Activated T-cell treated with anti-CD3 and anti-CD28 coated beads, Interleukin-2, amount 50 U/mL, for 48 hours (primary cell): ENCODE measurements at places on chromosomes 3 and 15.

- no peak for DNase-seq
These were observed 153.8 kb downstream of the SEMA6D start for GRCh38 chr15:47870956-47871625.

DNA sequence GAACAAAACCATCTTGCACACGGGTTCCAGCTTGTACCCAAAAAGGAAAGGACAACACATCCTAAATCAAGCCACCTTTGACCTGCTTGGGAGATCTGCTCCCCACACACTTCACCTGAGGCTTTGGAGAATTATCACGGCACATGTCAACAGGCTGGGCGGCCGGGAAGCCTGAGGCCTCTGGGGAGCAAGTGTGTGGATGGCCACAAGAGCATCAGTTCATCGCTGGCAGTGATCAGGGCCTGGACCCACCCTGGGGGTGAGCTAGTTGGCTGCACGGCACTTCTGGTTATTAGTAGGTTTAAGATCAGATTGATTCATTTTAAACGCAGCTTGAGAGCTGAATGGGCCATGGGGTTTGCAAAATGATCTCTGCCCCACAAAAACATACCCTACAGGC, 108.5 kb downstream of the CHSY1 start:
- no peak for DNase-seq

- no peak for DNase-seq
These were observed 16.3 kb upstream of the SLC41A3 start for GRCh38 chr3:126100269-126100633.

GRCh38 chr3:126542340-126543241, 16.1 kb downstream of the C3orf22 start:
- DNase-seq: peak; percentile 6

- no peak for DNase-seq
These were observed 11.7 kb downstream of the SCAANT1 start for GRCh38 chr3:63900459-63900858.

DNA sequence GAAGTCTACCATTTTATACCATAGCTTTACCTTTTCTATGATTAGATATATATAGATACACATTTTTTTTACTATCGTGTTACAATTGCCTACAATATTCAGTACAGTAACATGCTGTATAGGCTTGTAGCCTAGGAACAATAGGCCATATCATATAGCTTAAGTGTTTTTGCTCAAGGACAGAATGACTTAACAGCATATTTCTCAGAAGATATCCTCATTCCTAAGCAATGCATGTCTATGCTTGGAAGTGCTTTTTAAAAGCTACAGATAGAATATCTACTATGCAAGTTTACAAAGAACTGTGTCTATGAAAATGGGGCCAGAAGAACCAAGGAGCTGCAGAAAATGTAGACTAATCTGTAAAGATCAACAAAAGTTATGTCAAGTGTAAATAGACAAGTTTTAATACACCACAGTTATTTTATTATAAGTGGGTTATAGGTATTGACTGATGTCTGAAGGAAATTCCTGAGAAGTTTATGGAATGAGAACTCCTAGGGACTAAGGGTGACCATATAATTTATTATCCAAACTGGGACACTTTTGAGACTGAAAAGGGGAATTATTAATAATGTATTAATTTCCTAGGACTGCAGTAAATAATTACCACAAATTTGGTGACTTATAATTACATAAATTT, 138.7 kb upstream of the TGFBR2 start:
- no peak for DNase-seq

DNA sequence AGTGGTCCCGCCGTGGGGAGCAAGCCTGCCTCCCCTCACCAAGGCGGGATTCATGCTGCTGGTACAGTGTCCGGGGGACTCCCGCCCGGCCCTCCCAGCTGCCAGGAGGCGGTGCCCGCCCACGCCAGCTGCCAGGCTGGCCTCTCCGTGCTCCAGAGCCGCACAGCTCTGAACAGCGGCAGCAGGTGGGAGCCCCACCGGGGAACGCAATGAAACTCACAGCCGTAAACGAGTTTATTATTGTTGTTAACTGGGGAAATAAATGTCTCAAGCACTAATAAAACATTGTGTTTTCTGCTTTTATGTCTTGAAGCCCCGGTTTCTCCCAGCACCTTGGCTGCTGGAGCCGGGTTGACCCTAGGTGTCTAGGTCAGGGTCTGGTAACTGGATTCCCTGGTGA, 317.7 kb upstream of the TLE3 start:
- no peak for DNase-seq

DNA sequence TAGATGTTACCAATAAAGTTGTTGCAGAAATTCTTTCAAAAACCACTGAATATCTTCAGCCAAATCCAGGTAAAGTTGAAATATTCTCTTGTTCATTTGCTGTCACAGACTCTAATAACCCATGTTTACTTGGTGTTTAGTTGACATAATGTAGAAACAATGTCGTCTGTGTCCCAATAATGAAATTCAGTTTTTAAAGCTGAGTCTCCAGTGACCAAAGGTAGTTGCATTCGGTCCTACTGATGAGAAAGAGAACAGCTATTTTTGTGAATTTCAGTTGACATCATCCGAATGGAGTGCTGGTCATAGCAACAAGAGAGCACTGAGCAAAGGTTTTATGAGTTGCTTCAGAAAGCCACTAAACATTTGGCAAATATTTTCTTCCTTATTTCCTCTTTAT, 88.8 kb upstream of the ADAMTSL3 start:
- DNase-seq: no peak

- DNase-seq: no peak
These were observed 60.6 kb upstream of the IL12A start for GRCh38 chr3:159928071-159928491.

- no peak for DNase-seq
These were observed 2.5 kb downstream of the MOBP start for GRCh38 chr3:39469945-39470344.

- no peak for DNase-seq
These were observed 44.7 kb upstream of the CADPS start for GRCh38 chr3:62919784-62920465.

DNA sequence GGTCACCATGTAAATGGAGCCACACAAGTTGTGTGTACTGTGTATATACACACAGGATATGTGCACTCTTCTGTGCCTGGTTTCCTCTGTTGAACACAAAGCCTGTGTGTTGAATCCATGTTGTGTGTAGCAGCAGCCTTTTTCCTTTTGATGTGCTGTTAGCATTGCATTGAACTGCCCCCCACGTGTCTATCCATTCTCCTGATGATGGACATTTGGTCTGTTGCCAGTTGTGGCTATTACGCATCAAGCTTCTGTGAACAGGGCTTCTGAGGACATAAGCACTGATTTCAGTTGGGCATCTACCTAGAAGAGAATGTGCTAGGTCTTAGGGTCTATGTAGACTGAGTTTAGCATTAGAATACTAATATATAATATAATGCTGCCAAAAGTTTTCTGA, 77.4 kb downstream of the LSM3 start:
- DNase-seq: no peak

- no peak for DNase-seq
These were observed 9.1 kb downstream of the PLXND1 start for GRCh38 chr3:129597087-129597999.

GRCh38 chr3:170132335-170132734, 49.2 kb downstream of the PHC3 start:
- no peak for DNase-seq

- DNase-seq: no peak
These were observed 157.9 kb downstream of the BBX start for GRCh38 chr3:107680698-107681097.

- DNase-seq: no peak
These were observed 55.0 kb upstream of the EIF1B start for GRCh38 chr3:40254491-40254890.

DNA sequence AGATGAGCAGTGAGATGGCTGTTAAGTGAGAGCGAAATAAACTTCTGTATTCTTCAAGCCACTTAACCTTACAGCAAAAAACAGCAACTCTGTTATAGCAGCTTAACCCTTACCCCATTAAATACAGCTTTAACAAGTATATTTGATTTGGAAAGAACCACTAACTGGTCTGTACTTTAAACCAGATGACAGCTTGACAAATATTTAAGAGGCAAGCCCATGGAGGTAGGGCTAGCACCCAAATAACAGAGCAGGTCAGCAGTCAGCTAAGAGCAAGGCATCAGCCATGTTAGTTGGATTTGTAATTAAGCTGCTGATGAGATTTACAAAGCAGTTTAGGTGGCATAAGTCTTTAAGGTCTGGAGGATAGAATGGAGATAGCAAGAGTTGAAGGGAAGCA, 3.5 kb downstream of the LZTFL1 start:
- no peak for DNase-seq

DNA sequence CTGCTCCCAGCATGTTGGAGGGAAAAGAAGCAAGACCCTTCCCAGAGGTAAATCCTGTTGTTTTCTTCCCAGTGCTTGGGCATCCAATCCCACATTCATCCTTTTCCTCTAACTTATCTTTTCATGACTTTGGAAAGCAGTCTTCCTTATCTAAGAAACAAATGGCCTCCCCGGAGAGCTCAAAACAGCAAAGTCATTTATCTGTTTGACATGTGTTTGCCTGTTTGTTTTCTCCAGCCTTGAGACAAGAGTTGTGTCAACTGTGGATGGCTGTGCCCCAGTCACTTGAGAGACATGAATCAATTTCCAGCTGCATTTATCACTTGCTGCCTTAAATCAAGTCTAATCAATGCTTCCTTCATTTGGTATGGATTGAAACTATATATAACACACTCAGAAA, 103.9 kb downstream of the SHQ1 start:
- no peak for DNase-seq

DNA sequence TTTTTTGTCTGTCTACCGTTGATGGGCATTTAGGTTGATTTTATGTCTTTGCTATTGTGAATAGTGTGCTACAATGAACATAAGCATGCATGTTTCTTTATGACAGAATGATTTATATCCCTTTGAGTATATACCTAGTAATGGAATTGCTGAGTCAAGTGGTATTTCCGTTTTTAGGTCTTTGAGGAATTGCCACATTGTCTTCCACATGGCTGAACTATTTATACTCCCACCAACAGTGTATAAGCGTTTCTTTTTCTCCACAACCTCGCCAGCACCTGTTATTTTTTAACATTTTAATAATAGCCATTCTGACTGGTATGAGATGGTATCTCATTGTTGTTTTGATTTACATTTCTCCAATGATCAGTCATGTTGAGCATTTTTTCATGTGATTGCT, 89.6 kb upstream of the GALNT15 start:
- DNase-seq: no peak

- DNase-seq: no peak
These were observed 36.7 kb upstream of the ZNF774 start for GRCh38 chr15:90315278-90315982.

DNA sequence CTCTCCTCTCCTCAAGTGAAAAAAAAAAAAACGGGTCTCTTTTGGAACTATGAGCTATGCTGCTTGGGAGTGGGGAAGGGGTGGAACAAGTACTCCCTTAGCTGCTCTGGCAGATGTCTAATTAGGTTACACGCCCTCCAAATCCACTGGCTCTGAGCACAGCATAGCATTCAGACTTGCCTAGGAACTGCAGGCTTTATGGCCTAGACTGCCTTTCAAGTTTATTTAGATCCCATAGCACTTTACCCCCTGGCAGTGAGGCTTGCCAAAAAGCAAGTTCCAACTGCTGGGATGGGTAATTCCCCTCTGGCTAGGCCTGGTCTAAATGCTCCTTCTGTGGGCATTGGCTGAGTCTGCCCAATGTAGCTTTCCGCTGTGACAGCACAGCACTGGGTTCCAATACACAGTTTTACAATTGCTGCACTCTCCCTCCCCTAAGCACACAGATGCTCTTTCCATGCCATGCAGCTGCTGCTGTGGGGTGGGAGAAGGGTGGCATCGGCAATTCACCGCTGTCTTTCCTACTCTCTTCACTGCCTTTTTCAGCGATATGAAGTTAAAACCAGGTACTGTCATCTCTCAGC, 152.8 kb downstream of the KCNAB1 start:
- DNase-seq: no peak

DNA sequence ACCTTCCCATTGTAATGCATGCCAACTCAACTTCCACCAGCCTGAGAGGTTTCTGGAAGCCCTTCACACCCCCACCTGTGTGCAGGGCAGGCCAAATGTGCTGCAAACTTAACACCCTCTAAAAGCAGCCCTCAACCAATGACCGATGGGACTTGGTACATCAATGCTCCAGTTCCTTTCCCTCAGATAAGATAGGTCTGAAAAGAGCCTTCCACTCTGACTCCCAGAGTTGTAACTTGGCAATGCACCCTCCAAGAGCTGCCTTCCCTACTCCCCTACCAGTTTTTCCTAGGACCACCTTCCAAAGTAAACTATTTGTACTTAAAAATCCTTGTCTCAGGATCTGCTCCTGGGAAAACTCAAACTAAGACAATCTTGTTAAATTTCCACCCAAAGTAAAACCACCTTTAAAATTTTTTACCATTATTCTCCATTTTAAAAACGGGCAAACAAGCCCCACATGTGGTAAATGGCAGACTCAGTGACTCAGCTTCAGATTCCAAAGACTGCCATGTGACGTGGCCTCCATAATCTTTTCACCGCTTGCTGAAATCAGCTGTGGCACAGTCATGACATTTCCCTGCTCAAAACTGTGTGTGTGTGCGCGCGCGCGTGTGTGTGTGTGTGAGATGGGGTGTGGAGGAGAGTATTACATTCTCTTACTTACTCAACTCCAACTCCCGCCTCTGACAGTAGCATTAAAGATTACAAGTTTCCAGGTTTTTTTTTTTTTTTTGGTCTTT, 17.2 kb downstream of the RASGRP1 start:
- DNase-seq: no peak

- DNase-seq: no peak
These were observed 118.1 kb downstream of the FBLN2 start for GRCh38 chr3:13666781-13667709.

DNA sequence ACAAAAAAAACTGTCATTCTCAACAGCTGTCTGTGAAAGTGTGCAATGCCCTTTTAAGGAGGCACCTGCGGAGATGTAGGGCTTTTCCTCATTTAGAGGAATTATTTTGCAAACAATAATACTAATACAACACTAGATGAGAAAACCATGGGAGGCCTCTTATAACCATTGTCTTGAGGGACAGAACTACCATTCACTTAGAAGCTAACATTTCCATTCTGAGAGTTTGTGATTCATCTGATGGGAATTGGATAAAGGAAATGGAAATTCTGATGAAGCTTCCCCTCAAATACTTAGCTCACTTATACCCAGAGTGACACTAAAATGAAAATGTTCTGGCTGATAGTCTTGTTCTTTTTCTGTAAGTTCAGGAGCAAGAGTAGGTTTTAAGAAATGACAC, 147.7 kb downstream of the CADPS start:
- DNase-seq: no peak
